ENCODE measurements at places on chromosomes 16 and 17. TPM values are rescaled to one million over a fixed set of nuclear protein-coding genes. Genes with fewer than 3 reads are reported as not detected.

Gene KRTAP4-9
- not detected for total RNA-seq

Gene MYH1
- not detected for total RNA-seq

Gene PPL
- total RNA-seq, result 6.6 TPM

Gene MTMR4
- 67.7 TPM for total RNA-seq

Gene MT4
- total RNA-seq, result not detected

Gene SMTNL2
- 5.8 TPM for total RNA-seq

Gene KRT24
- not detected for total RNA-seq

Gene CTRB1
- not detected for total RNA-seq

Gene ATMIN
- 60.4 TPM for total RNA-seq

Gene TNFRSF13B
- total RNA-seq, result not detected

Gene ZNF205
- total RNA-seq, result 6.7 TPM

Gene CES5A
- total RNA-seq, result not detected

Gene TMEM100
- total RNA-seq, result not detected

Gene BTBD17
- not detected for total RNA-seq

Gene TMEM235
- total RNA-seq, result not detected

Gene CHD9NB
- total RNA-seq, result 0.18 TPM

Gene CCL3
- not detected for total RNA-seq

Gene PTGES3L
- total RNA-seq, result 1.2 TPM

Gene ARHGAP27
- 18.9 TPM for total RNA-seq

Gene SP2
- total RNA-seq, result 1.5 TPM

Gene SEZ6
- total RNA-seq, result not detected

Gene TLCD3A
- total RNA-seq, result 25.2 TPM

Gene ELAC2
- total RNA-seq, result 42.9 TPM

Gene PYY
- total RNA-seq, result not detected

Gene VTN
- 108 TPM for total RNA-seq

Gene DHRS7C
- not detected for total RNA-seq

Gene KDM6B
- total RNA-seq, result 2.1 TPM

Gene TBC1D3C
- 0.33 TPM for total RNA-seq

Gene KRT36
- total RNA-seq, result not detected

Gene PSME3
- total RNA-seq, result 202 TPM

Gene NPW
- total RNA-seq, result 0.97 TPM

Gene ACSM2A
- 16.3 TPM for total RNA-seq

Gene CCDC154
- total RNA-seq, result 1.5 TPM

Gene SLC35G6
- total RNA-seq, result not detected

Gene TP53TG3
- not detected for total RNA-seq

Gene IL17C
- not detected for total RNA-seq

Gene SLX4
- total RNA-seq, result 2.5 TPM

Gene PAM16
- total RNA-seq, result 39.5 TPM

Gene PRSS8
- total RNA-seq, result 2.6 TPM

Gene CDK5RAP3
- total RNA-seq, result 128 TPM

Gene MC1R
- 9.1 TPM for total RNA-seq

Gene TBC1D3
- total RNA-seq, result not detected

Gene MYO19
- 46.8 TPM for total RNA-seq

Gene KRT39
- total RNA-seq, result not detected

Gene SDR42E2
- total RNA-seq, result 0.11 TPM

Gene SULT1A2
- 34.2 TPM for total RNA-seq

Gene ZNF276
- total RNA-seq, result 6.8 TPM

Gene EVPLL
- 0.07 TPM for total RNA-seq

Gene CHST4
- not detected for total RNA-seq
